Posterior cingulate gyrus (tissue), 11 donors: ENCODE measurements at places on chromosomes 11 and 22.

DNA sequence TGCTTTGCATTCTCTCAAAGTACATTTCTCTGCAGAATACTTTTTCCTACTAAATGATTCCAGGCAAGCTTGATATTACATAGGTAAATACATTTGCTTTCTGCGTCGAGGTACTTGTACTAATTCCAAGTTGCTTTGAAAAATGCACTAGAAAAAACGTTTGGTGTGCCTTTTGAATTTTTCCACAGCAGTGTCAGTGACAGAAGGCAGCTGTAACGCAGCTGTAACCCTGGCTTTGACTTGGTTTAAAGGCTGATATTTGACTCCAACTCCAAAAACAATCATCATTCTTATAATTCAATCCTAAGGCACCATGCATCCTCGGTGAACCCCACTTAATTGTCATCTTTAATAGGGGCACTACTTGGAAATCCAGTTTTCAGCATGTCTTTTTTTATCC, 125.0 kb downstream of the MAML2 start:
- no peak for DNase-seq

GRCh38 chr11:10488121-10488933, 33.3 kb downstream of the AMPD3 start:
- DNase-seq: no peak

- DNase-seq: no peak
Measured at GRCh38 chr11:1478011-1478410, 8.6 kb downstream of the MOB2 start.

DNA sequence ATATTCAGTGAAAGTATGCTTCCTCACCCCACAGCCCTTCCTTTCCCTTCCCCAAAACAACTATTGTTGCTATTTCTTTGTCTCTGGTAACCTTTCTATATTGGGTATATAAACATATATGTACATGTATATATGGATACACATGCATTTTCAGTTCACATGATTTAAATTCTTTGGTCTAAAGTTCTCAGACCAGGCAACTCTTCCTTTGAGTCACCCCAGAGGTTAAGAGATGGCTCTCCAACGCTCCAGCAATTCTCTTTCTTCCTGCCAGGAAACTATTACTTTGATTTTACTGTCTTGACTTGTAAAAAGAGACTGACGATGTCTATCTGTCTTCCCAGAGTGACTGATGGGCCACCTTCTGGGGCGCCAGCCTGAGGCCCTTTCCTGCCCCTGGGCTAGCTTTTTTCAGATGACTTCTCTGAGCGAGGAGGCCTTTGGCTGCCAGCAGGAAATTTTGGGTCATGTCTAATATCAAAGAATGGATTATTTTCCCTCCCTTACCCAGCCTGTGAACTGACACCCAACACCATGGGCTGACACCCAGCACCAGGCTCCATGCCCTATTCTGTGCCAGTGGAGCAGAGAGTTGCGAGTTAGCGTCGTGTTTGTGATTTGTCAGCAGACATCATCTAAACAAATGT, 14.4 kb upstream of the ST3GAL4 start:
- DNase-seq: no peak

DNA sequence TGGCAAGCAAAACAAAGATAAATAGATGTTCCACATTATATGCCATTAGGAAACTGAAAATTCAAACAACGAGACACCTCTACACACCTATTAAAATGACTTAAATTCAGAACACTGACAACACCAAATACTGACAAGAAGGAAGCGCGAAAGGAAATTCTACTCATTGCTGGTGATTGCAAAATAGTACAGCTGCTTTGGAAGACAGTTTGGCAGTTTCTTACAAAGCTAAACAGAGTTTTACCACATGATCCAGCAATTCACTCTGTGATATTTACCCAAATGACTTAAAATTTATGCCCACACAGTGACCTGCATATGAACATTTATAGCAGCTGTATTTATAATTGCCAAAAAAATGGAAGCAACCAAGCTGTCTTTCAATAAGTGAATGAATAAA, 232.6 kb downstream of the CASP12 start:
- DNase-seq: no peak
